ENCODE measurements at places on chromosomes 4 and X. TPM values are rescaled to one million over a fixed set of nuclear protein-coding genes. Genes with fewer than 3 reads are reported as not detected.

The REELD1 gene
- not detected for total RNA-seq

The TEX28 gene
- total RNA-seq: not detected

The MAGEB10 gene
- total RNA-seq: not detected

The KLF8 gene
- 7.8 TPM for total RNA-seq

The CFAP99 gene
- total RNA-seq: not detected

The GABRB1 gene
- 2.5 TPM for total RNA-seq

The GPR119 gene
- not detected for total RNA-seq

The HERC3 gene
- total RNA-seq: 41.9 TPM

The GABRQ gene
- total RNA-seq: not detected

The ZDHHC15 gene
- 2.6 TPM for total RNA-seq

The CYTL1 gene
- 0.34 TPM for total RNA-seq

The TRPC3 gene
- total RNA-seq: 0.99 TPM

The RBM46 gene
- total RNA-seq: not detected

The PLAC1 gene
- total RNA-seq: not detected

The FGD1 gene
- total RNA-seq: 4.6 TPM

The HAND2 gene
- 63.2 TPM for total RNA-seq

The HSFX3 gene
- not detected for total RNA-seq

The HDX gene
- total RNA-seq: 5.2 TPM

The APELA gene
- not detected for total RNA-seq

The FAM241A gene
- 5.0 TPM for total RNA-seq

The HTN1 gene
- not detected for total RNA-seq

The BANK1 gene
- 2.4 TPM for total RNA-seq
